ENCODE measurements at places on chromosomes 5 and 9.

DNA sequence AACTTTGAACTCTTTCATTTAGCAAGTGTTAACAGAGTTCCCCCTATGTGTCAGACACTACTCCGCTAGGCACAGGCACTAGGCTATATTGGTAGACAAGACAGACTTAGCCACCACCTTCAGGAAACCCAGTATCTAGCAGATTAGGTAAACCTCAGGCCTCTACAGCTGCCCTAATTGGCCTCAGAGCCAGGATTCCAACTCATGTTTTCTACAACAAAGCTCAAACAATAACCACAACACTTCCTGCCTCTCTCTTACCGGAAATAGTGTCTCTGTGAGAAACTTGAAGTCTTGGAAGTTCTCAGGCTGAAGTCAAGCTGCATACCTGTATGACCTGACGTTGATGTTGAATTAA lies 116.6 kb upstream of the SLC44A1 start:
- DNase-seq: no peak

DNA sequence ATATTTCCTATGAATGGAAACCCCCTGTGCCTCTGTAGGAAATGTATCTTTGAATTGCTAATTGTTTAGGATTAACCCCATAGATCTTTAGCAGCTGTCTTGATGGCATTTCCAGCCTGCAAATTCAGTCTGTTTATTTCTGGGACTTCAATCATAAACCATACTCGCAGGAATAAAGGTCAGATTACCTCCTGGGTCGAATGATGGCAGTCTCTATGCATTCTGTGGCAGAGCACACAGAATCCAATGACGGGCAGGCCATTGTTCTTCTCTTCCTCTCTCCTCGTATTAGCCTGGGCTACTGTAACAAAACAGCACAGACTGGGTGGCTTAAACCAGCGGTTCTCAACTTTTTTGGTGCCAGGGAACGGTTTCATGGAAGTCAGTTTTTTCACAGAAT lies 199.9 kb downstream of the PCSK5 start:
- DNase-seq: no peak

DNA sequence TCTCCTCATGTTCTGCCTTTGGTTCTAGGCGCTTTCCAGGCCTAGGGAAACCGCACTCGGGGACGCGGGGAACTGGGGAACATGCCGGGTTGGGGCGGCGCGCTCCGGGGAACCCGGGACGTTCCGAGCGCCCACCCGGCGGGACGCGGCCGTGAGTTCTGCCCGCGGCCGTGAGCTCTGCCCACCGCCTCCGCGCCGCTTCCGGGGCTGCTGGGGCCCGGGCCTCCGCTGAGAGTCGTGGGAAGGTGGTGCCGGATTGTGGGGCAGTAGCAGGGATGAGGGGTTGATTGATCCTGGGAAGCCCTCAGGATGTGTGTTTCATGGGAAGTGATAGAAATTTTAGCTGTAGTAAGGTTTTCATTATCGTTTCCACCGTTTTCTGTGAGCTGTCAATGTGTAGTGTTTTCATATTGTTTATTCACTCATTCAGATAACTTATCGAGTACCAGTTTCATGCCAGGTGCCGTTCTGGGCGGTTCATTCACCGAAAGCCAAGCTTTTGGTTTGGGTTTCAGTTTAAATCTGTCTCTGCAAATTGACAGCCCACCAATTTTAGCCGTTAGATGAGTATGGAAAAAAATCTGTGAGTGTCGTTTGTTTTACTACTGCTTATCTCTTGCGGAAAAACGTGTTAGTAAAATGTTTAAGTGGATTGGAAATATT lies 657 bp downstream of the MTRR start:
- DNase-seq: no peak

DNA sequence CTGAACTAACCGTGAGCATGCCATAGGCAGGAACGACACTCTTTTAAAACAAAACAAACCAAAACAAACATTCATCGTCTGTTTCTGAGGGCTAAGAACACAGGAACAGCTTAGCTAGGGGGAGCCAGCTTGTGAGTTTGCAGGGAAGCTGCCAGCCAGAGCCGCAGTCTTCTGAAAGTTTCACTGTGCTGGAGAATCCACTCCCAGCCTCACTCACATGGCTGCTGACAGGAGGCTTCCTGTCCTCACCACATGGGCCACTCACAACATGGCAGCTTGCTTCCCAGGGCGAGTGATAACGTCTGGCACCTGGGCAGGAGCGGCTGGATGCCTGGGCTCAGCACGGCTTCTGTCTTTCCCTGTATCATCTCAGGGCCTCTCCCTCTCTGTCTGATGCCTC lies 275.2 kb downstream of the MSX2 start:
- DNase-seq: no peak
